H9 (cell line): ENCODE measurements at places on chromosomes 4 and X.

GRCh38 chr4:190020790-190021717, 6.0 kb downstream of the FRG2 start:
- peak; percentile 79 for DNase-seq

DNA sequence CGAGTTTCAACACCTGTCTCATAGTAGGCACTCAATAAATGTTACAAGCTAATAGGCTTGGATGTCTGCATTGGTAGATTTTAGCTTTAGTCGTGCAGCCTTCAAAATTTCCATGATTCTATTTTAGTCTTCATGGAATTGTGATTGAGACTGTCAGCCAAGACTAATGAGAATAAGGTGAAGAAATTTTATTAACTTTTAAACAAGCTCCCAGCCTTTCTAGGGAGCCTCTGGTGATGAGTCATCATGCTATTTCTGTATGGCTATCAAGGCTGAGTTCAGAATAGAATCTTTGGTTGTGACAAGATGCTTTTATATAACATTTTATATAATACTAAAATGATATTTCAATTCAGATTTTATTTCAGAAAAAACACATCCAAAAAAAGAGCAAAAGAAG, 685.8 kb downstream of the GABRG1 start:
- DNase-seq: no peak

- peak; percentile 97 for DNase-seq
Measured at GRCh38 chr4:112230879-112231778, 458 bp upstream of the AP1AR start.

DNA sequence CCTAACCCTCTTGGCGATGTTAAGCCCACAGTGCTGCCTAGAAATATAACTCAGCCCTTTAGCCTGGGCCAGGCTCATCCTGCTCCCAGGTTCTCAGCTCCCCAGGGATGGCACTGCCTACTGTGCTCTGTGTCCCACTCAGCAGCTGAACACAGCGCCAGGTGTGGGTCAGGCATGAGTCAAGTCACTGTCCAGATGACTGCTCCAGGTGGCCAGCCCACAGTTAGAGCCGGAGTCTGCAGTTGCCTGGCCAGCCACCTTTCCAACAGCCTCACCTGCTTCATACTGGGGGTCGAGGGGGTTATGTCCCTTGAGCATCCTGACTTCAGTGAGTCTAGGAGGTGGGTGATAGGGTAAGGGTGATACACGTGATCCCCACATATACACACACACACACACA, 48.4 kb downstream of the TBC1D14 start:
- DNase-seq: no peak

- no peak for DNase-seq
Measured at GRCh38 chrX:11117745-11118144, 6.6 kb downstream of the HCCS start.

DNA sequence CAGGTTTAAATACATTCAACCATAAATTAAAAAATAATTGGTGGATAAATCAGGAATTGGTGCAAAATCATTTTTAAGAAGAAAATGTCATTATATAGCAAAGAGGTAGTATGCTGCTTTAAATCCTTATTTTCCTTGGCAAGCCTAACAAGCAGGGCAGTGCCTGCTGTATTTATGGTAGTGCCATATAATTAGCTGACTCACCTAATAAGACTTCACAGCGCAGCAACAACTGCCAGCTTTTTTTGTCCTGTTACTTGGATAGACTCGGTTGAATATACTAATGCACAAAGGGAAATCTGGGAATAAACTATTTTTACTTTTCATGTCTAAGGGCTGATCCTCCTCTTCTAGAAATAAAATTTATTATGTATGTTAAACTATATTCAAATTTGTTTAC, 99.1 kb downstream of the SNCA start:
- DNase-seq: no peak

- no peak for DNase-seq
Measured at GRCh38 chr4:167581449-167581965, 347.2 kb upstream of the SPOCK3 start.
